Natural killer cell (primary cell): ENCODE measurements at places on chromosomes 1 and 21.

- no peak overlapping the region for H3K27ac ChIP-seq
- no peak overlapping the region for H3K4me3 ChIP-seq
- no peak for DNase-seq
- no peaks in the 10 kb centered on the region for H3K36me3 ChIP-seq
- no peaks in the 10 kb centered on the region for H3K4me1 ChIP-seq
Measured at GRCh38 chr1:70072231-70072751, 133.1 kb downstream of the LRRC40 start.

DNA sequence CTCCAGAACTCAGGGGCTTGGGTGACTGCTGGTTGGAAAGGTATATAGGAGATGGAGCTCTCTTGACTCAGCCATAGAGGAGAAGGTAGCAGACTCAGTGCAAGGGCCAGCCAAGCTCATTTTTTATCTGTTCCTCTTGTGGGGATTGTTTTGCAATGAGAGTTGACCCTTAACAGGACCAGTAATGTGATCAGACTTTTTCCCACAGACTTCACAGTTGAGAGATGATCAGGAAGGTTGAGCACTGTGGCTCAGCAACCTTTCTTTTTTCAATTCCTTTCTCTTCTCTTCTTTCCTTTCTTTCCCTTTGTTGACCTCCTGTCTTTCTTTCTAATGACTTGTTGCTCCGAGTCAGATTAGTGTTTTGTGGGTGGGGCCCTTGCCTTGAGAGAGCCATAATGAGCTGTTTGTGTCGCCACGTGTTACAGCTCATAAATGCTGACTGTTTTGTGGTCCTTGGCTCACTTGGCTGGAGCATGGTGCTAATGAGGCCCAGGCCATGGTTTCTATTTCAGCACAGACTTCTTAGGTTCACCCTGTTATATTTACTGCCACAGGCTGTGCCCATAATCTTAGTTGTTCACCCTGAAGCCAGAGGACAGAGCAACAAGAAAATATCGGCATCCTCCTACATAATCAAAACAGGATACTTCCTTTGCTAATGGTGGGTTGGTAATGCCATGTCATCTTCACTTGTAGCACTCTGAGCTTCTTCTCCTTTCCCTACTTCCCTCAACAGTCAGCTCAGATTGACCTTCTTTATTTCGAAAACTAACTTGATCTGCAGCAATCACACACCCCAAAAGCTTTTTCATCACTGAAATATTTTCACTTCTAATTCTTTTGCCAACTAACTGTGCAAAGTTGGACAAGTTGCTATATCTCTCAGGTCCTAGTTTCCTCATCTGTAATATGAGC, 13.9 kb downstream of the ADAM30 start:
- H3K27ac ChIP-seq: no peak overlapping the region
- peaks cover 2% of the 10 kb centered on the region for H3K27me3 ChIP-seq
- no peak for DNase-seq

- no peaks in the 10 kb centered on the region for H3K27me3 ChIP-seq
- DNase-seq: no peak
- no peak overlapping the region for H3K27ac ChIP-seq
- no peaks in the 10 kb centered on the region for H3K36me3 ChIP-seq
- H3K4me1 ChIP-seq: no peaks in the 10 kb centered on the region
Measured at GRCh38 chr1:36570006-36570405, 87.3 kb upstream of the CSF3R start.

DNA sequence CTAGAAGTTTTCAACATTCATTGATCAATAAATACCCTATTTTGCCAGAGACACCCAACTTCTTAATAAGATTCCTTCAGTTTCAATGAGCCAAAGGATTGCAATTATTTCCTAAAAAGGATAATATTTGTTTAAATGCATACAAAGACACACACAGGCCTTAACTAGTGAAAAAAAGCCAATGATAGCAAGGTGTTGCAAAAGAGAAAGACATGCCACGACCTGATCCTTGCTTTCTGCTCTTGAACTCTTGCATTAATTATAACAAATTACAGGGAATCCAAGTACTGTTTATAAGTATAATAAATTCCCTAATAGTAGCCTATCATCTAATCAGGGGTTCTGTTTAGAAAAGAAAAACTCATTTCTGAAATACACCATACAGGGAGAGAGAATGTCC, 131.1 kb downstream of the PTPN14 start:
- H3K27me3 ChIP-seq: no peaks in the 10 kb centered on the region
- no peak for DNase-seq
- no peaks in the 10 kb centered on the region for H3K4me1 ChIP-seq
- H3K27ac ChIP-seq: no peak overlapping the region
- no peak overlapping the region for H3K4me3 ChIP-seq

DNA sequence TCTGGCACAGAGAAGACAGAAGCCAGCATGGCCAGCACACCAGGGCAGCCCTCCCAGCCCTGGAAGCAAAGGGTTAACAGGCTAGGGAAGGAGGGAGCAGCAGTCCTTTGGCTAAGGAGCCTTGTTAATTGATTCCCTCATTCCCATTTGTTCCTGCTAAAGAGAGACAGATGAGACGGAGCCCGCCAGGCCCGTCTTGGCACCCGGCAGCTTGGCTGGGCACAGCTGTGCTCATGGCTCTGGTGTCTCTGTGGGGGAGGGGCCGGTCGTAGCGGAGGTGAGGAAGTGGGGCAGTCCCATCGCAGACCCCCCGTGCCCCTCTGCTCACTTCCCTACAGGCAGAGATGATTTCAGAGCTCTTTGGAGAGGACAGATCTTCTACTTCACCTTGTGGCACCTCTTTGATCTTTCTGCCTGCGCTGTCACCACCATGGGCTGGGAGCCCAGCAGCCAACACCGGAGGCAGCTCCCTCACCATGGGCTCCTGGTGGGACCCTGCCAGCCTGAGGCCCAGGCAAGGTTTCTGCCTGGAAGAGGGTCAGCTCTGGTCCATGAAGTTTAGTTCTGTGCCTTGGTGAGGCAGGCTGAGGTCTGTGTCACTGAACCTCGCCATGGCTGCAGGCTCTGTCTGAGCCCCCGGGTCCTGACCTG, 38.0 kb downstream of the FOXO6 start:
- H3K27me3 ChIP-seq: peaks cover 8% of the 10 kb centered on the region
- no peak overlapping the region for H3K27ac ChIP-seq
- H3K36me3 ChIP-seq: no peaks in the 10 kb centered on the region
